Stimulated activated CD4-positive, alpha-beta T cell treated with anti-CD3 and anti-CD28 coated beads, TNF-alpha, amount 100 ng/mL, for 48 hours (primary cell): ENCODE measurements at places on chromosomes 4 and X.

- no peak for DNase-seq
These were observed 57.6 kb upstream of the PRDM8 start for GRCh38 chr4:80139671-80140070.

DNA sequence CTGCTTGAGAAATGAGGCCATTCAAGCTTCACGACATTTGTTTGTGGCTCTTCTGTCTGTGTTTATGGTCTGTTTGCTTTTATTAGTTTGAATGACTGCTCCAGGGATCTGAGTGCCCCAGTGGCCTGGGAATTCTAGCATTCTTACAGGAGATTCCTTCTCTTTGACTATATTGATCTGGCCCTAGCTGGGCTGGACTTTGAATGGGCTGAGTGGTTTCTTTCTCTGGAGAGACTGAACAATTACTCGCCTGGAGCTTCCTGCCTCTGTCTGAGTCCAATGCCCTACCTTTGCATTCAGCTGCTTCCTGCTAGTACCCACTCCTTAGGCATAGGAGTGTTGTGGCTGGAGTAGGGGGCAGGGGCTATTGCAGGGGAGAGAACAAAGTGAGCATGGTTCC is 51.2 kb upstream of the EDA start:
- no peak for DNase-seq

DNA sequence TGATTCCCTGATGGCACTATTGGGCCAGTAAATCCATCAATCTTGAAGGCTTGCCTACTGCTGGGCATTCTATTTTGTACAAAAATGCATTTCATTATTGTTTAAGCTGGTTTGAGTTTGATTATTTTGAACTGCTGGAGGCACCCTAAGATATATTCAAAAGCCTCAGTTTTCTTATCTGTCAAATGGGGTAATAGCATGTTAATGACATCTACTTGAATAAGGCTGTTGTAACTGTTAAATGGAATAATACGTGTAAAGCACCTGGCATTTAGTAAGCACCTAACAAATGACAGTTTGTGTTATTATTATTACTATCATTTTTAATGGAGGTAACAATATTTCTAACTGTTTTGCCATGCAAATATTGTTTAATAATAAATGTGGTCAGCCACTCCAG is 6.9 kb upstream of the SMIM43 start:
- no peak for DNase-seq

- DNase-seq: no peak
These were observed 1.4 kb downstream of the DGKK start for GRCh38 chrX:50469206-50469605.

- DNase-seq: no peak
These were observed 406.8 kb downstream of the TMA16 start for GRCh38 chr4:163901319-163901718.

- DNase-seq: no peak
These were observed 38.4 kb downstream of the SLAIN2 start for GRCh38 chr4:48379587-48380180.

DNA sequence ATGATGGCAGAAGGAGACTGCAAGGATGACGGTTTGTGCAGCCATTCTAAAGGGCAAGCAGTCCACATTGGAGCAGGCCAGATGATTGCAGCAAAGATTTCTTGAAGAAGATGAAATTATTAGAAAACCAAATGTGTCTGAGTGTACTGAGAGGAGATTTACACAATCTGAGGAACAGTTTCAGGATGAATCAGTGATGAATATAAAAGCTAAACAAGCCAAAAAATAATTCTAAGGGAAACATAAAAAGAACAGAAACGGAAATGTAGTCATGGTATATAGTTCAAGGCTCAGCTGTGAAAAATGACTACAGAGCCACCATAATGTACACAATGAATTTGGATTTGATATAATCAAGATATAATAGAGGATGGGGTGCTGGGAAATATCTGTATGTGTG is 168.5 kb downstream of the PDGFC start:
- no peak for DNase-seq

GRCh38 chrX:6885396-6885795 is 262.1 kb upstream of the STS start:
- no peak for DNase-seq

GRCh38 chr4:78019414-78019813 is 37.7 kb upstream of the FRAS1 start:
- no peak for DNase-seq

DNA sequence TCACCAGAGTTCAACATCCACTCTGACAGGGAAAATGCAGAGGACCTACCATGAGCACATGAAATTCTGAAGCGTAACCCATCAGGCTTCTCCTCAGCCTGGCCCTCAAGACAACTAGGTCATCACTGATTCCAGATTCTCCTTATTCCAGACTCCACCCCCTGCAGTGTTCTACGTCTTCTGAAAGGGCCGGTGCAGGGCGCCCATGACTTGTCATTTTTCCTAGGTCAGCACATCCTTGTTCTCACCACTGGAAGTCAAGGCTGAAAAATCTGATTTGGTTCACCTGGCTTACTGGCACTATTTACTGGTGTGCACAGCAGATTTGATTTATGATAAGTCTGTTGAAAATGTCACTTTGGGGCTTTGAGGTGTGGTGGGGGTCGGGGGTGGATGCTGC is 140.9 kb upstream of the KLF3 start:
- no peak for DNase-seq

DNA sequence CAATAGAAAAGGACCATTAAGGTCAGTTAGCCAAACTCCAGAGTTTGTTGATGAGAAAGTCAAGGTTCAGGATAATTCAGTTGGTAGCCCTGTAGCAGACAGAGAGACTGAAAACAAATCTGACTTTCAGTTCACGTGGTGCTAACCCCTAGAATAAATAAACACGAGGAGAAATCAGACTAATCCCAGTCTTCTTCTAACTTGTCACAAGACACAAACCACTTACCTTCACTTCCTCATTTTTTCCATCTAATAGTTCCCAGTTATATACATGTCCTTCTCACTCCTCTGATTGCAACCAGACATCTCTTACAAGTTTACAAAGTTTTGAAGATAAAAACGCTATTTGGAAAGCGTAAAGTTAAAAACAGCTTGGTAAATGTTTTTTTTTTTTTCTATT is 7.7 kb downstream of the TLR7 start:
- DNase-seq: no peak

DNA sequence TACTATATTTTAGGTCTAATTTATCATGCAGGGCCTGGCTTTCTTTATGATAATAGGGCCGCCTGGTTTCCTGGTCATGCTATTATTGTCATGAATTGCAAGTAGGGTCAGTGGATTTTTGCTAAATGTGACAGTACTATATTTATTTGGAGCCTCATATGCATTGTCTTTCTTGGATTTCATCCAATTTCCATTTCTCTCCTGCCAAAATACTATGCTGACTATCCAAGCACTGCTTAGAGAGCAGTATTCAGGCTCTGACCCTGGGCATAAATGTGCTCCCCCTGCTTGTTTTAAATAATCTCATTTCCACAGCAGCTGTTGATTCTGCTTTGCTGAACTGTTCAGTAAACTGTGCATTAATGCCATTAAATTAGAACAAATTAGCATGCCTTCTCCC is 269.3 kb downstream of the GPM6A start:
- no peak for DNase-seq

GRCh38 chrX:40531056-40531826 is 49.5 kb upstream of the ATP6AP2 start:
- DNase-seq: no peak

DNA sequence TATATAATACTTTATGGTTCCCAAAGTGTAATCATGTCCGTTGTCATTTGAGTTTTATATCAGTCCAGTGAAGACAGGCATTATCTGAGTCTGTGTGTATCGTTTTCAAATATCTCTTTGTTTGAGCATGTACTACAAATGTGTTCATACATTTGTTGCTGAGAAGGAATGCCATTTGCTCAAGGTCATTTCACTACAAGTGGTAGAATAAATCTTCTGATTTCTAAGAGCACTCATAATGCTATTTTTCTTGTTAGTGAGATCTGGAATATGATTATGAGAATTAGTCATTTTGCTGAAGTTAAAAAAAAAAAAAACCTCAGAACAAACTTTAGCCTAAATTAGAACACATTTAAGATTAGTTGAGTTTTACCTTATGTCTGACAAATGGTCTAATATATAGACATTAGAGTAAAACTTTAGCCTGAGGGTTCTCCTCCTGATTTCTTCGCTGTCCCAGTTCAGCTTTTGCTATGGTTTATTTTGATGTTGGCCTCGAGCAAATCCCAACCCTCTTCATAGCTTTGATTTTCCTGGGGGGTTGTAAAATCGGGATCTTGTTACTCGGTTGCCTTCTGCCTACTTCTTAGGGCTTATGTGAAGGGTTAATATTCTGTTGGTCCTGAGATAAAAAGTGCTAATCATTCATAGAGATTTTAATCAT is 87.1 kb downstream of the TMEM131L start:
- no peak for DNase-seq

- no peak for DNase-seq
These were observed 15.2 kb upstream of the SYTL4 start for GRCh38 chrX:100747090-100747489.

DNA sequence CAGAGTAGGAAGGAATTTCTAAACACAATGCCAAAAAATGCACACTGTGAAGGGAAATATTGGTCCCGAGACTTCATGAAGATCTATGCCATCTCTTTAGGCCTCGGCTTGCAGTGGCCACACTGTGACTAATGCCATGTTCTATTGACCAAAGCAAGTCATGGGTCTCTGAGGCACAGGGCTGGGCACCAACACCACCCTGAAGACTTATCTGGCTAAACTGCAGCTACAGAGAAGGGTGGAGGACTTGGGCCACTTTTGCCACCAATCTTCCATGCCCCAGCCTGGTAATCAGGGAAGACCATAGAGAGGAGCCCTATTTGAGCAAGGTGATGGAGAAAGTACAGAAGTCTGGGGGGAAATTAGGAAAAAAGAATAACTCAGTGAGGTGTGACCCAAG is 42.1 kb downstream of the HMX1 start:
- no peak for DNase-seq
